ENCODE measurements at places on chromosomes 4 and X. TPM values are rescaled to one million over a fixed set of nuclear protein-coding genes. Genes with fewer than 3 reads are reported as not detected.

Gene CLDN34
- polyA plus RNA-seq, result 0.12 TPM

- no peak for DNase-seq
Observed at GRCh38 chr4:32551943-32552342, 1831.8 kb downstream of the PCDH7 start.

- DNase-seq, result no peak
Observed at GRCh38 chr4:25811374-25811690, 51.5 kb downstream of the SEL1L3 start.

- no peak for DNase-seq
Observed at GRCh38 chrX:9690046-9690445, 75.6 kb downstream of the GPR143 start.

DNA sequence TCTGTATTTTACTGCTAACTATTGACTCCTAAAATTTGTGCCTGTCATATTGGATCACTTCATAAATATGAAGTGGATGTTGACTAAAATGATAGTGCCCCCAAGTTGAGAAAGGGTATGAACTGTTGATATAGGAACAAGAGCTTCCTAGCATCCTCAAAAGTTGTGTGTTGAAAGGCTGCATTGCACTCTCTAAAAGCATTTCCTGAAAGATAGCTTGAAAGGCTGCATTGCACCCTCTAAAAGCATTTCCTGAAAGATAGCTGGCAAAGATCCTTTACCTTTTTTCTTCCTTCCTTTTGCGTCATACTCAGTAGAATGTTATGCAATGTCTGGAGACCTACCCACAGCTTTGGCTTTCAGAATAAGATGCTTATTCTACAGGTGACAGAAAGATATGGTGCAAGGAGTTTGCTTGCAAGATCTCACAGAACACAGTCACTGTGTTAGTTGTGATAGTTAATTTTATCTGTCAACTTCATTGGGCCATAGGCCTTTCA lies 274.6 kb upstream of the GALNTL6 start:
- no peak for DNase-seq

GRCh38 chr4:80790152-80790551 lies 240.4 kb upstream of the BMP3 start:
- no peak for DNase-seq

- DNase-seq, result no peak
Observed at GRCh38 chr4:72006586-72006985, 25.2 kb upstream of the NPFFR2 start.

GRCh38 chr4:163967263-163967662 lies 472.8 kb downstream of the TMA16 start:
- no peak for DNase-seq

Measured in right renal cortex interstitium (tissue), 3 donors.